ENCODE measurements at places on chromosomes 5 and 9.
A peak's percentile ranks its signal among the peaks of the same experiment; 100 is the strongest.

DNA sequence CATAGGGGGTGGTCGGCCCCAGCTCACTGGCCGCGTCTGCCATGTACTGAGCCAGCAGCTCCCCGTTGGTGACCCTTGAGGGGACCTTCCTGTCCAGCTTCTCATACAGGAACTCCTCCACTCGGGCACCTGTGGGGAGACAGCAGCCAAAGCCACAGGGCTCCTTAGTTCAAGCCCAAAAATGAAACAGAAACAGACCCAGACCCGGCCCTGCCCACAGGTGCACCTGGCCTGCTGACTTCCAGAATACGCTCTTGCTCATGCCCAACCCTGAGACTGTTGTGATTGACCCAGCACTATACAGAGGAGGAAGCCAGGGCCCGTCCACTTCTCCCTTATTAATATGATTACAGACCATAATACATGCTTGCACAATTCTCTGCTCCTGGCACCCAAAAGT, 7.0 kb downstream of the SH3GLB2 start:
- no peak for DNase-seq

DNA sequence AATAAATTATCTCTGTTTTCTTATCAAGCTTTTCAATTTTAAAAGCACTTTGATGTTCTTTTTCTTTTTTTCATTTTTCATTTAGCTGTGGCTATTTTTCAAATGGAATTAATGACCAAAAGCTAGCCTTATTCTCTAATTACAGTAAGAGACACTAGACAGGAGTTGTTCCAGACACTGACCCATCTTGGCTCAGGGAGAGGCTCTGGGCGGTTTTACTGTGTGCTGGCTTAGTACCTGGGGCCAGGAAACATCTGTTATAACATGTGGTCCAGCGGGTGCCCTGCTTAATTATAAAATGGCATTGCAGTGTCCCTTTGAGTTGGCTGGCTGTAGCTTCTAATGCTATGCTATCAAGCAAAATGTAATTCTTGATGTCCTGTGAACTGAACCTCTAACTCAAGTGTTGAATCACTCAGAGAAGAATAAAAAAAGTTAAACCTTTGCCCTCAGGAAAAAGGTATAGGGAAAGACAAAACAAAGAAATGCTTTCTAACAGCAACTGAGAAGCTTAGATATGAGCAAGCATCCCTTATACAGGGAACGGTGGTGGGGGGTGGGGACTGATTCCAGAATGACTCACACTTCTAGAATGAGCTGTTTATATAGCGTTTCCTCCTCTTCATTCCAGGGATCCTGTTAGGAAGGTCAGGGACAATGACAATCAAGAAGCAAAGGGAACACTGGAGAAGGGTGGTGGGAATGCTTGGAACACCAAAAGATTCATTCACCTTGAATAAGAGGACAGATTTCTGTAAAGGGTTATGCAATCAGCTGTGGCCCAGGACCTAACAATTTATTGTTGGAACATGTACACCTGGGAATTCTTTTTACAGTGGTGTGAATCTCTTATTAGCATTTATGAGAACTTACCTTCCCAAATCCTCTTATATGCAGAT, 58.7 kb upstream of the NFIB start:
- peak; percentile 34 for DNase-seq

DNA sequence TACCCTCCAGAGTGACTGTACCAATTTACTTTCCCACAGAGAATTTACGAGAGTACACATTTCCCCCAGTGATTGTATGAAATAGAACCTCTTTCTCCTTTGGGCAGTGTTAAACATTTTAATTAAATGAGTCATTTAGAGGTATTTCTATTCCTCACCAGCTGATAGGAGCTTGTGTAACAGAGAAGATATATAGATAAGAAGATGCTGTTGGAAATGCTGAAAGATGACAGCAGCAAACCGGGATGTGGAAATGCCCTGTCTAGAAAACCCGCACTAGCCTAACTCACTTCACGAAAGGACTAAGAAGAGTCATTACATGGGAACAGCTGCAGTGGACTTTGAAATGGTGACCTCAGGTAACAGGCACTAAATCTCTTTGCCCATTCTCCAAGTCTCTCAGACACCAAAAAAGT, 68.3 kb downstream of the LPAR1 start:
- DNase-seq, result no peak

- DNase-seq, result no peak
Measured at GRCh38 chr5:150674341-150674821, 13.3 kb downstream of the MYOZ3 start.

GRCh38 chr5:30197662-30198061, 995.8 kb upstream of the CDH6 start:
- DNase-seq, result no peak

DNA sequence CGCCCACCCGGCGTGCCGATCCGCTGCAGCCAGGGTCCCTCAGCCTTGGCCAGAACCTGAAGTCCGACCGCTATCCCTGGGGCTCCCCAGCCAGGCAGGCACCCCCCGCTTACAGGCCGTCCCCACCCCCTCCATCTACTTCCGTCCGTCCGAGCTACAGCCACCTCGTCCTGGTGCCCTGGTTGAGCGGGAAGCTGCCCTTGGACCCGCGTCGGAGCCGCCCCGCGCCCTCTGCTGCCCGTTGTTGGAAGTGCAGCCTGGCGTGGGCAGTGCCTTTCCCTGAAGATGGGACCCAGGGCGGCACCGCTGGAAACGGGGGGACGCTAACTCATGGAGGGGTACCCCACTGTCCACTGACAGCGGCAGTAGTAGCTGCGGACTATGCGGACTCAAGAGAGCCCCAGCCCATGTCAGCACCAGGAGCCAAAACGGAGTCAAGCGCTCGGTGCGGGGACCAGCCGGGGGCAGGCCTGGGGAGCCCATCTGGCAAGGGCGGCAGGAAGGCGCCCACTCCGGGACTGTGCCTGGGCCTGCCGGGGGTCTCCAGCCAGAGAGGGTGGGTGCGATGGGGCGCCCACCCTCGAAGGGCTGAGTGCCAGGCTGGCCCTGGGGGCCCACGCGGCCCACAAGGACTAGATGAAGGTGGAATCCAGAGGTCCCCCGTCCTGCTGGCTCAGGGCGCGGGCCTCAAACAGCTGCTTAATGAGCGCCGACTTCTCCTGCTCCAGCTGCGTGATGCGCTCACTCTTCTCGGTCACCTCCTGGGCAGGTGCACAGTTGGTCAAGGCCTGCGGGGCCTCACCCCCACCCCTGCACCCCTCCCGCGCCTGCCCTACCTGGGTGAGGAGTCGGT, 6.1 kb downstream of the SAPCD2 start:
- peak; percentile 74 for DNase-seq

DNA sequence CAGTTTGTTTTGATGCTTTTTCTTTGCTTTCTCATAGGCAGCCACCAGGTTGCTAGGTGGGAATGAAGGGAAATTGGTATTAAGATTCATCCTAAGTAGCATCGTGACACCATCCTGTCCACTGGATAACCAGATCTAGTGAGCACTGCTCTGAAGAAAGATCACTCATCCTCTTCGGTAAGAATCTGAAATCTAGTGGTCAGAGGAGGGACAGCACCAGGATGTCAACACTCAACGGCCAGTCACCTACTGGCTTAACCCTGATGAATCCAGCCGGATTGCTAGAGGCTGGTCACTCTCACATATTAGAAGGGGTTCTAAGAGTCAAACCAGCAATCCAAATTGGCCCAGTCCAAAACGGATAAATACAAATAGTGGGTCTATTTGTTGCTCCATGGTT, 50.8 kb downstream of the DCP2 start:
- no peak for DNase-seq
